Astrocyte (in vitro differentiated cells and primary cell): ENCODE measurements at places on chromosomes 12 and 14.

- no peak for DNase-seq
Measured at GRCh38 chr12:109760031-109760929, 46.7 kb downstream of the FAM222A start.

DNA sequence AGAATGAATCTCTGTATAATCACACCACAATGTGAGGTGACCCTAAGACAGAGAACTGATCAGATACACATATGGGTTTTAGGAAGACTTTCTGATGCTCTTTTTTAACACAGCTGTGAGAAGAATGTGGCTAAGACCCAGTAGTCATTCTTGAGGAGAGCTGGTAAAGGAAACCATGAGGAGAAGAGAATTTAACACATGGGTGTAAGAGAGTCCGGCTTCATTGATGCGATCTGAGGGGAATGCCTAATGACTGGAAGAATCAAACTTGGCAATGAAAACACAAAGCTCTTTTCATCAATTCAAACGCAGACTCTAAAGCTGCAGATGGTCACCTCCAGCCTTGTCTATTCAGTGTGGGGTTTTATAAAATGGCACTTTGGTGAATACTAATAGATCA, 79.3 kb downstream of the FOXA1 start:
- no peak for DNase-seq

DNA sequence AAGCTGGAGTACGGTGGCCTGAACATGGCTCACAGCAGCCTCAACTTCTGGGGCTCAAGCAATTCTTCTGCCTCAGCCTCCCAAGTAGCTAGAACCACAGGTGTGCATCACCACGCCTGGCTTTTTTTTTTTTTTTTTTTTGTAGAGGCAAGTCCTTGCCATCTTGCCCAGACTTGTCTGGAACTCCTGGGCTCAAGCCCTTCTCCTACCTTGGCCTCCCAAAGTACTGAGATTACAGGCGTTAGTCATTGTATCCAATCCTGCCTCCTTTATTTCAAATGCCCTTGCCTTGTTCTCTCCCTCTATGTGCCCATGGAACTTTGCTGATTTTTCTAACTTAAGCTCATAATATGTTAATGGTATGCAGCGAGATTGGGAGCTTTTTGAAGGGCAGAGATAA, 49.2 kb upstream of the PRICKLE1 start:
- DNase-seq: no peak

- DNase-seq: no peak
Measured at GRCh38 chr12:19588951-19589350, 149.7 kb downstream of the AEBP2 start.

- no peak for DNase-seq
Measured at GRCh38 chr12:28794211-28794610, 354.9 kb upstream of the FAR2 start.

DNA sequence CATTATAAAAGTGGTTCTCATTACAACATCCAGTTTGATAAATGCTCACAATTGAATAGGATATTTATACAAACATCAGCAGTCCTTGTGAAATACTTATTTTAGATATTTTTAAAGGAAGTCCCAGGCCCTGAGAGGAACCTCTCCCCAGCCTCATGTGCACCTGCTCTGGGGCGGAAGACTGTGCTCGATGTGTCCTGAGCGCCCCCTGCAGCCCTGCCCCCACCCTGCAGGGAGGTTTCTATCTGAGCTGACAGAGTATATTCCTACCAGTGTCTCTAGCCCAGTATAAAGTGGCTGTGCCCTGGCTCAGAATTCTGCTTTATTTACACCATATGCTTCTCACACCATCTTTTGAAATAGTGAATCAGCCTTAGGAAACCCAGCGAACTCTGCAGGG, 1349.1 kb downstream of the TMEM121 start:
- no peak for DNase-seq

- DNase-seq: no peak
Measured at GRCh38 chr12:47556261-47557030, 149.4 kb downstream of the RPAP3 start.
